ENCODE measurements at places on chromosomes 11 and 22. TPM values are rescaled to one million over a fixed set of nuclear protein-coding genes. Genes with fewer than 3 reads are reported as not detected.
A peak's percentile ranks its signal among the peaks of the same experiment; 100 is the strongest.

The ARRB1 gene
- 92.6 TPM for polyA plus RNA-seq

- no peak for DNase-seq
Measured at GRCh38 chr22:19852177-19852781, 2.4 kb downstream of the GNB1L start.

GRCh38 chr11:125202362-125202880 lies 37.9 kb downstream of the PKNOX2 start:
- DNase-seq = no peak

GRCh38 chr22:25746012-25746373 lies 4.0 kb downstream of the MYO18B start:
- DNase-seq = peak; percentile 73

GRCh38 chr22:23383491-23384361 lies 196.4 kb downstream of the IGLL1 start:
- DNase-seq = no peak
